ENCODE measurements at places on chromosomes 2 and 18.

DNA sequence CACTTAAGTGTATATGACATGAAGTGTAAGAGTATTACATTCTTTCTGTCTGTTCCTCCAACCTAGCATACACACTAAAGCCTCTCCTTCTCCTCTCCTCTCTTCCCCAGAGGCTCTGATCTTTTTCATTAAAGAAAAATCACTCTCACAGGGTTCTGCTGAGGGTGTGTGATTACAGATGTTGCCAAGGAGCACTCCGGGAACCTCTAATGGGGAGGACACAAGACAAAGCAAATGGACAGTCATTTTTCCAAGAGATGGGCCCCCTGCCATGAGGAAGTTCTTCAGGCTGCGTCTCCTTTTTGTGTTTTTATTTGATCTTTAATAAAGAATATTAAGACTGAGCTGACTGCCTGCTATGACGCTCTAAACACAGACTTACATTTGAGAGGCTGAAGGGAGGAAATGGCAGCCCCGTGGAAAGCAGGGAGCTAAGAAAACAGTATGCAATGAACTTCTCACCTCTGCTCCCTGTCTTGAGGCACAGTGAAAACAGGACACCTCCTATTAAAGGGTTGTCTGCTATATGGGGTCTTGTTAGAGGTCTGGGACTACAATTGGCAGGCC is 578.1 kb downstream of the PIK3C3 start:
- no peaks in the 10 kb centered on the region for H3K27me3 ChIP-seq
- H3K36me3 ChIP-seq = no peaks in the 10 kb centered on the region
- no peak overlapping the region for H3K4me3 ChIP-seq
- no peak overlapping the region for H3K27ac ChIP-seq
- H3K4me1 ChIP-seq = no peaks in the 10 kb centered on the region

DNA sequence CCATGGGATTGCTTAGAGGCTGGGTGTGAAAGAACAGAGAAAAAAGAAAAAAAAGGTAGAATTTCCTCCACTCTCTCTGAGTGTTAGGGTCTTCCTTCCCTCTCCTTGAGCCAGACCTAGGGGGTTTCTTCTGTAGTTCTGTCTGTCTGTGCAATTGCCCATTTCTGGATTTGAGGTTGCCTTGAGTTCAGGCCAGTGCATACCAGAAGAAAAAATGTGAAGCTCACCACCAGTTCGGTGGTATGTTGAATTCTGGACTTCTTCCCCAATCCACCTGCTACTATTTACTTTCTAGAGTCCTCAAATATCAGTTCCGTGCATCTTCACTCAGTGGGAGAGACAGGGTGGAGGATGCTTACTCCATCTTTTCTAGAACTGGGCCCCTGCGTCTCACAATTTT is 15.3 kb upstream of the SELENOI start:
- H3K36me3 ChIP-seq = no peaks in the 10 kb centered on the region
- no peak for DNase-seq

GRCh38 chr2:56715683-56716082 is 531.9 kb downstream of the CCDC85A start:
- H3K4me1 ChIP-seq = no peaks in the 10 kb centered on the region
- no peaks in the 10 kb centered on the region for H3K36me3 ChIP-seq
- H3K27ac ChIP-seq = no peak overlapping the region
- H3K27me3 ChIP-seq = no peaks in the 10 kb centered on the region
- no peak for DNase-seq
- H3K4me3 ChIP-seq = no peak overlapping the region

DNA sequence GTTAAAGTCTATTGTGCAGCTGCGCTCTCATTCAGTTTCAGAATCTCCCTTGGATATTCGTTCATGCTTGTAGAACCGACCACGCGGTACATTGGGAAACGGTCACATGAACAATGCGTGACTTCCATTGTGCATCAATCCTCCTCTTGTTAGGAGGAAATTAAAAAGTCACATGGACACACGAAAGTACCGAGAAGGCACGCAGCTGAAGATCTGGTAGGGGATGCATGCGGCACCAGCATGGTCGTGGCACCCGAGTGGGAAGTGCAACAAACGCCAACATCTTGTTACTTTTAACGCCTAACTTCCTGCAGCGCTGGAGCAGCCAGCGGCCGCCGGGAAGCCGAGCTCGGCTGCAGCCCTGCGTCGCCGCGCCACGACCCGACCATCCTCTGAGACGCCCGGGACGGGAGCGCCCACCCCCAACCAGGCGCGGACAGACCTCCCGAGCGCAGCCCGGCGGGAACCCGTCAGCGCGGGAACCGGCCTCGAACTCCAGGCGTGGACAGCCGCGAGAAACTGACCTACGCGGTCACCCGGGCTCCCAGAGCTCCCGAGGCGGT is 412 bp downstream of the OSBPL1A start:
- no peak for DNase-seq
- H3K4me3 ChIP-seq = peak overlapping the region; percentile 77
- H3K27me3 ChIP-seq = peaks cover 63% of the 10 kb centered on the region
- H3K4me1 ChIP-seq = peaks cover 10% of the 10 kb centered on the region

GRCh38 chr2:20231598-20232026 is 6.7 kb upstream of the SDC1 start:
- no peak overlapping the region for H3K27ac ChIP-seq
- H3K36me3 ChIP-seq = no peaks in the 10 kb centered on the region
- H3K4me1 ChIP-seq = no peaks in the 10 kb centered on the region
- no peak overlapping the region for H3K4me3 ChIP-seq

DNA sequence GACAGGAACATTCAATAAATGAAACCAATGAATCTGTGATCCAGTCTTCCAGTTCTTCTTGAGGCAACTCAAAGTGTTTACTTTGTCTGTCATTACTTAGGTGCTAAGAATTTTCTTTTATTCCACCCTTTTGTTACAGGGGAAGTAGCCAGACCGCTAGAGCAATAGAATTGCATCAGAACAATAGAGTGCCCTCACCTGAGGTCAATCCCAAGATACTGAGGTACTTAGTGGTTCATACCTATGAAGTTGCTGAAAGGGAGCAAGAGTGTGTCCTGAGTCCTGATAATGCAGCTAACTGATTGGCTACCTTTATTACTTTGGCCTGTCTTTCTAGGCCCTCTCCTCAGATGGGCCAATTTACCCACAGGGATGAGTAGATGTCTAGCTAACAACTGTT is 359.4 kb upstream of the KCNH7 start:
- no peaks in the 10 kb centered on the region for H3K4me1 ChIP-seq
- no peaks in the 10 kb centered on the region for H3K36me3 ChIP-seq
- H3K4me3 ChIP-seq = no peak overlapping the region

- no peak overlapping the region for H3K4me3 ChIP-seq
- H3K27me3 ChIP-seq = peaks cover 7% of the 10 kb centered on the region
- H3K27ac ChIP-seq = no peak overlapping the region
- no peaks in the 10 kb centered on the region for H3K36me3 ChIP-seq
- no peak for DNase-seq
These were observed 141.9 kb upstream of the TNP1 start for GRCh38 chr2:217001740-217002139.

GRCh38 chr2:221693365-221693764 is 121.3 kb upstream of the EPHA4 start:
- H3K4me1 ChIP-seq = no peaks in the 10 kb centered on the region
- H3K4me3 ChIP-seq = no peak overlapping the region
- no peaks in the 10 kb centered on the region for H3K27me3 ChIP-seq
- no peak overlapping the region for H3K27ac ChIP-seq
- H3K36me3 ChIP-seq = no peaks in the 10 kb centered on the region
- no peak for DNase-seq

GRCh38 chr2:221501210-221501882 is 70.8 kb downstream of the EPHA4 start:
- no peak overlapping the region for H3K27ac ChIP-seq
- DNase-seq = no peak

GRCh38 chr2:241901018-241901380 is 31.5 kb downstream of the RTP5 start:
- H3K4me1 ChIP-seq = no peaks in the 10 kb centered on the region
- no peak overlapping the region for H3K4me3 ChIP-seq
- DNase-seq = no peak
- peaks cover 3% of the 10 kb centered on the region for H3K36me3 ChIP-seq
- no peaks in the 10 kb centered on the region for H3K27me3 ChIP-seq

- no peak for DNase-seq
- H3K36me3 ChIP-seq = no peaks in the 10 kb centered on the region
- H3K27me3 ChIP-seq = peaks cover 7% of the 10 kb centered on the region
These were observed 293.1 kb upstream of the ERBB4 start for GRCh38 chr2:212831671-212832199.

- peaks cover 16% of the 10 kb centered on the region for H3K36me3 ChIP-seq
- H3K4me3 ChIP-seq = no peak overlapping the region
- no peak for DNase-seq
These were observed 34.9 kb downstream of the FEZ2 start for GRCh38 chr2:36562973-36563532.

- no peak overlapping the region for H3K4me3 ChIP-seq
- no peaks in the 10 kb centered on the region for H3K27me3 ChIP-seq
- H3K4me1 ChIP-seq = no peaks in the 10 kb centered on the region
These were observed 359.9 kb downstream of the TNS1 start for GRCh38 chr2:217642944-217643343.

DNA sequence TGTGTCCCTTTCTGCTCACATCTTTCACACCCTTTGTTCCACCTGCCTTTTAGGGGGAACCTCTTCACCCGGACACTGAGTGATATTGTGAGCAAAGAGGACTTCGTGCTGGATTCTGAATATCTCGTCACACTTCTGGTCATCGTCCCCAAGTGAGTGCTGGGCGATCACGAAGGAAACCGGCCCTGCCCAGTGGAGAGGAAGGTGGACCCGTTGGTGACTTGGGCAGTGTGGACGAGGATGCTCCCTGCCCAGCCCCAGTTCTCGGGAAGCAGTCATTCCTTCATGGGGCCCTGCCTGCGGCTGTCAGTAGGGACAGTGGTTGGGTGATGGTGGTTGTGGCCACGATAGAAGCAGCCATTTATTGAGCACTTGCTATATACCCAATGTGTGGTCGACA is 40.8 kb downstream of the PDIA6 start:
- no peaks in the 10 kb centered on the region for H3K4me1 ChIP-seq
- no peak overlapping the region for H3K4me3 ChIP-seq
- H3K27me3 ChIP-seq = no peaks in the 10 kb centered on the region
- no peak overlapping the region for H3K27ac ChIP-seq
- no peak for DNase-seq
- no peaks in the 10 kb centered on the region for H3K36me3 ChIP-seq

DNA sequence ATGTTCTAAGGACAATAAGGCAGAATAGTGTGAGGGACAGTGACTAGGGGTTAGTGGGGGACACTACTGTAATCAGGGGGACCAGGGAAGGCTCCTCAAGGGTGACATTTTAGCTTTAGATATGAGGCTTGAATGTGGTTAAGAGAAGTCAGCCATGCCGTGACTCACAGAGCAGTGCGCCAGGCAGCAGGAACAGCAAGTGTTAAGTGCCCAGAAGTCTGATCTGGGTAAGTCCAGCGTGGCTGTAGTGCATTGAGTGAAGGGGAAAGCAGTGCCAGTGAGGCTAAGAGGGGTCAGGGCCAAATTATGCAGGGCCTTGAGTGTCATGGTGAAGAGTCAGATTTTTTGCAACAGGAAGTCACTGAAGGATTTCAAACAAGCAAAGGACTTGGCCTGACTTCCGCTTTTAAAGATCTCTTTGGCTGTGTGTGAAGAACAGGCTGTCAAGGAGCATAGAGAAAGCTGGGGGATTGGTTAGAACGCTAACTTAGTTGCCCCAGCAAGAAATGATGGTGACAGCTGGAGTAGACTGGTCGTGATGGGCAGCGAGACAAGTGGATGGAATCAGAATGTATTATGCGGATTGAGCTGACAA is 151.5 kb downstream of the MSH2 start:
- DNase-seq = no peak
- H3K27ac ChIP-seq = no peak overlapping the region
- no peaks in the 10 kb centered on the region for H3K36me3 ChIP-seq
- no peaks in the 10 kb centered on the region for H3K27me3 ChIP-seq
- no peaks in the 10 kb centered on the region for H3K4me1 ChIP-seq

- H3K27ac ChIP-seq = no peak overlapping the region
- no peaks in the 10 kb centered on the region for H3K36me3 ChIP-seq
- no peak overlapping the region for H3K4me3 ChIP-seq
- no peak for DNase-seq
- H3K4me1 ChIP-seq = no peaks in the 10 kb centered on the region
These were observed 3.0 kb upstream of the CNGA3 start for GRCh38 chr2:98343285-98343684.

- H3K27me3 ChIP-seq = no peaks in the 10 kb centered on the region
- H3K4me3 ChIP-seq = no peak overlapping the region
These were observed 599.1 kb upstream of the FSHR start for GRCh38 chr2:49753344-49753985.

GRCh38 chr2:36792951-36793350 is 96.4 kb downstream of the VIT start:
- H3K4me1 ChIP-seq = peaks cover 7% of the 10 kb centered on the region
- peaks cover 20% of the 10 kb centered on the region for H3K27me3 ChIP-seq
- H3K4me3 ChIP-seq = no peak overlapping the region
- H3K36me3 ChIP-seq = no peaks in the 10 kb centered on the region

GRCh38 chr2:112322919-112323318 is 47.5 kb downstream of the ZC3H6 start:
- peaks cover 18% of the 10 kb centered on the region for H3K36me3 ChIP-seq
- no peak overlapping the region for H3K27ac ChIP-seq
- no peak for DNase-seq
- no peaks in the 10 kb centered on the region for H3K27me3 ChIP-seq
- H3K4me1 ChIP-seq = no peaks in the 10 kb centered on the region

DNA sequence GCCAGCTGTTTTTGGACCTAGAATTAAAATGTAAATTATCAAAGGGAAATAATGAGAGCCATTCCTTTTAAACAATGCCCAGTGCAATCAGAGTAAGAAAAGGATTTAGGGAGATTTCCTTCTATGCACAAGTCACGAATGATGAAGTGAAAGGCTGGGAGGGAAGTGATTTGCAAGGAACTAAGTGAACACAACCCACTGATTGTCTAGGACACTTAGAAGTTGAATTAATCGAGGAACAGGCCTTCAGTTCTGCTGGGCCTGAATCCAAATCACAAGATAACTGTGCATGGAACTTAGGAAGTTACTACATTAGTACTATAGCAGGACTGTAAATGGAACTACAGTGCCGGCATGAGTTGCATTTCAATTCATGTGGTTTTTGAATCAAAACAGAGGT is 17.7 kb downstream of the MAP2 start:
- H3K4me3 ChIP-seq = no peak overlapping the region
- H3K36me3 ChIP-seq = no peaks in the 10 kb centered on the region
- no peak overlapping the region for H3K27ac ChIP-seq
- no peaks in the 10 kb centered on the region for H3K27me3 ChIP-seq

GRCh38 chr2:26631401-26632170 is 9.6 kb downstream of the CIB4 start:
- no peak overlapping the region for H3K27ac ChIP-seq
- H3K4me3 ChIP-seq = no peak overlapping the region
- no peaks in the 10 kb centered on the region for H3K4me1 ChIP-seq
- H3K27me3 ChIP-seq = no peaks in the 10 kb centered on the region

GRCh38 chr2:190179754-190180312 is 117.3 kb upstream of the MSTN start:
- H3K4me3 ChIP-seq = peak overlapping the region; percentile 62
- H3K36me3 ChIP-seq = peaks cover 4% of the 10 kb centered on the region
- peaks cover 34% of the 10 kb centered on the region for H3K27me3 ChIP-seq
- H3K4me1 ChIP-seq = peaks cover 5% of the 10 kb centered on the region
- H3K27ac ChIP-seq = no peak overlapping the region

DNA sequence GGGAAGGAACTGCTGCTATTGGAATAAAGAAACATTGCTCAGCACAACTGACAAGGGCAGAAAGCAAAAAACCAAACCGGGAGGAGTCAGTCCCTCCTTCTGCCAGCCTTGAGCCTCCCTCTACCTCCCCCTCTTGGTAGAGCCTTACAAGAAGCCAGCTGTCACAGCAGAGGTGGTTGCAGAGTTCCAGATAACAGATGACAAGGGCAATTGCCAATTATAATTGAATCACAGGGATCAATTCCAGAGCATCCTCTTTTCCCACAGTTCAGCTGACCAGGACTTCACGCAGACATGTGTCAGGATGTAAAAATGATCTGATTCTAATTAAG is 548.2 kb upstream of the LRRTM1 start:
- H3K27ac ChIP-seq = no peak overlapping the region
- no peak overlapping the region for H3K4me3 ChIP-seq
- no peaks in the 10 kb centered on the region for H3K27me3 ChIP-seq
- DNase-seq = no peak
